Suppressor macrophage treated with lipopolysaccharide for 4 hours (primary cell): ENCODE measurements at places on chromosomes 16 and 17.

- no peak for DNase-seq
These were observed 130.1 kb upstream of the COX10 start for GRCh38 chr17:13939222-13939621.

DNA sequence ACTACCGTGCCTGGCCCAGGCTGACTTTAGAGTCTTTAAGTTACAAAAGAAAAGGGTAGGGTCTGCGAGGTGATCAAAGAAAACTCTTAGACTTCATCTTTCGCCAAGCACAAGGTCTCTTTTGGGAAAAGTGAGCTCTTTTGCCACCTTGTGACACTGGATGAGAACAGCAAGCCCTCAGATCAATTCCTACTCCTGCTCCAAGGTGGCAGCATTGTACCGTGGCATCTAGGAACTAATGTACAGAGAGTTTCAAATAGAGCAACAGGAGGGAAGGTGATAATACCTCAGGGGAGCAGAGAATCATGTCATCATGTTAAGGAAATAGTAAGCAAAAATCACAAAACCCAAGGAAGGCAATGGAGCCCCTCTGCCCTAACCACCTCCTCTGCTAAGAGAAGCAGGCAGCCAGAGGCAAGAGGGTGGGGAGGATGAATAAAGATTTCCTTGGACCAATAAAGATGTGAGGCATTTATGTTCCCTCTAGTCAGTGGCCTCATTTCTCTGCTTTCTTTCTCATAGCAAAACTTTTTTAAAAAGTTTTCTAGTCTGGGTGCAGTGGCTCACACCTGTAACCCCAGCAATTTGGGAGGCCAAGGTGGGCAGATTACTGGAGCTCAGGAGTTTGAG, 2.1 kb upstream of the C17orf78 start:
- DNase-seq = peak; percentile 76

- DNase-seq = peak; percentile 94
These were observed 58.3 kb downstream of the B9D1 start for GRCh38 chr17:19304209-19304608.

GRCh38 chr16:22934786-22935185, 120.8 kb downstream of the HS3ST2 start:
- no peak for DNase-seq

DNA sequence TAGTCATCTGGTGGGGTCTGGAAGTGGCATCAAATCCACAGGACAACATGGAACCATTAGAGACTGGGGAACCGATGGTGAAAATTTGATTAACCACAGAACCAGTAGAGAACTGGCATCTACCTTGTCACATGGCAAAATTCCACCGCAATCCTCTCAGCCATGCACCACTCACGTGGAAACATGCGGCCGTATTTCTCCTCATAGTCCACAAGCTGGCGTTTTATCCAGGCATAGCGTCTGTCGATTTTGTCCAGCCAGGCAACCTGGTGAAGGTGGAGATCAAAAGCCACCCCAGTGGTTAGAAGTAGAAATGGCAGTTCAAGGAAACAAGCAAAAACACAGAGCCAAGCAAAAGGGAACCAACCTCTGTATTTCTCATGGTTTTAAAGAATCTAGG, 87.6 kb downstream of the VPS53 start:
- no peak for DNase-seq

GRCh38 chr17:17348872-17349723, 45.9 kb downstream of the NT5M start:
- DNase-seq = no peak

GRCh38 chr16:88445583-88445960, 7.5 kb upstream of the ZFPM1 start:
- DNase-seq = no peak

- DNase-seq = no peak
These were observed 269.1 kb downstream of the FTO start for GRCh38 chr16:53973021-53973420.

- no peak for DNase-seq
These were observed 21.6 kb upstream of the DYNLRB2 start for GRCh38 chr16:80519189-80519588.

- no peak for DNase-seq
These were observed 2.9 kb upstream of the EPX start for GRCh38 chr17:58189436-58190146.

DNA sequence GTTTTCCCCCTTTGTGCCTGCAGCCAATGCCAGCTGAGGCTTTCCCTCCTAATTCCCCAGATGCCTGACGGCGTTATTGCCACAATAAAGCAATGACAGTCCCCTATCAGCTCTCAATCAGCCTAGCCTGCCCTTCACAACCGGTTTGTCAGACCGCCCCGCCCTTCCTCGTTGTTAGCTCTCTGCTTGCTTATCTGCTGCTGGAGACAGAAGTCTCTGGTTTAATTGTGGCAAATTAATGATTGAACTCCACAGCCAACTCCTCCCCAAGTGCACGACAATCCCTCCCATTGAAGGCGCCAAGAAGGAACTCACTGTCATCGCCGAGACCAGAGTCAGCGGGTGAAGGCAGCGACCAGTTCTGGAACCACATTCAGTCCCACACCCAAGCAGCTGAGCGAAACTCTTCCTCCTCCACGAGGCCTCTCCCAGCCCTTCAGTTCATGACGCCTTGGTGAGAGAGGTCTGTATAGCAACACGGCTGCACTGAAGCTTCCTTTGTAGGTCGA, 474.4 kb downstream of the SLC39A11 start:
- DNase-seq = peak; percentile 12

DNA sequence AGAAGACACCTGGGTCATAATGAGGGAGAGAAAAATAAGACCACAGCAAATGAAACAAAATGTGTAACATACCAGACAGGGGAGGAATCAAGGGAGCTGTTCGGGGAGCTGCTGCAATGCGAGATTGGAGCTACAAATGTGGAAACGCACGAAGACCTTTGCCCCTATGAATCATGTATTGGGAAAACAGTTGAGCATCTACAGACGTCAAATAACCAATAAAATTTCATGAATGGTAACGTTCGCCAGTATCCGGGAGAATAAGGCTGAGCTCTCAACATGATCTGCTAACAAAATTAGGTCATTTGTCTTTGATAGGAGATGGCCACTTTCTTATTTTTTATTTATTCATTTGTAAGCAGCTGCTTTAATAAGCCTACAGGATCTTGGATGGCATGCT, 486.2 kb upstream of the RBFOX1 start:
- no peak for DNase-seq

GRCh38 chr16:68652659-68653058, 7.5 kb downstream of the CDH3 start:
- DNase-seq = no peak
